ENCODE measurements at places on chromosomes 1 and 21. TPM values are rescaled to one million over a fixed set of nuclear protein-coding genes. Genes with fewer than 3 reads are reported as not detected.

Gene KRTAP19-7
- not detected for polyA plus RNA-seq

Gene C1orf185
- polyA plus RNA-seq, result not detected

Gene WLS
- polyA plus RNA-seq, result 76.9 TPM

Gene LCE2C
- not detected for polyA plus RNA-seq

Gene REN
- not detected for polyA plus RNA-seq

Gene FCRL2
- polyA plus RNA-seq, result not detected

Gene LCE1B
- polyA plus RNA-seq, result not detected

Gene LMO4
- 55.2 TPM for polyA plus RNA-seq

Gene PLPPR4
- 9.8 TPM for polyA plus RNA-seq

Gene SPRR2F
- not detected for polyA plus RNA-seq

Gene ZSCAN20
- polyA plus RNA-seq, result not detected

Gene LMX1A
- polyA plus RNA-seq, result 1.4 TPM

Gene CD46
- 124 TPM for polyA plus RNA-seq

Gene S100A10
- 233 TPM for polyA plus RNA-seq

Gene C4BPA
- polyA plus RNA-seq, result 0.54 TPM

Gene LAMB3
- 0.40 TPM for polyA plus RNA-seq

Gene EEIG2
- 13.3 TPM for polyA plus RNA-seq

Gene RIMS3
- polyA plus RNA-seq, result 0.73 TPM

Gene RNU1-4
- not detected for polyA plus RNA-seq

Gene OSCP1
- 4.5 TPM for polyA plus RNA-seq

Gene MYBPH
- 148 TPM for polyA plus RNA-seq

Gene PGBD5
- polyA plus RNA-seq, result 15.4 TPM

Gene TFF1
- polyA plus RNA-seq, result not detected

Gene CD101
- 4.7 TPM for polyA plus RNA-seq

Gene SLC16A1
- 48.8 TPM for polyA plus RNA-seq

Gene SPRR5
- polyA plus RNA-seq, result not detected

Gene FCMR
- not detected for polyA plus RNA-seq

Gene RAB7B
- polyA plus RNA-seq, result 19.4 TPM

Gene PLA2G2A
- 1.3 TPM for polyA plus RNA-seq

Gene PDZK1IP1
- polyA plus RNA-seq, result not detected
